ENCODE measurements at places on chromosomes 1 and 21.

DNA sequence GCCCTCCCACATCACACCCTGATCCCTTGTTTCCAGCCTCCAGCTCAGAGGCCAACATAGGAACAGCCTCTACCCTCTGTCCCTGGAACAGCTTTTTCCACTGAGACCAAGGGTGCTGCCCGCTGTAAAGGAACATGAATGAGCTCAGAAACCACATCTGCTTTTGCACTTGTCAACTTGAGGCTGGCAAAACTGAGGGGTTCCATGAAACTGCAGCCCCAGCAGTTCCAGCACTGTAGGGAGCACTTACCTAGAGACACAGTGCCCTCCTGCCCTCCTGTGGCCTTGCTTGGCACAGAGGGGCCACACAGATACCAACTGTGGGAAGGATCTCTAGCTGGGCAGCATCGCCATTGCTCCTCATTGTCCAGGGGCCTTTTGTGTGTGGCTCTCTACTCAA is 51.7 kb downstream of the ITPKB start:
- DNase-seq, result no peak

- no peak for DNase-seq
Measured at GRCh38 chr1:91736715-91737615, 149.0 kb downstream of the TGFBR3 start.

DNA sequence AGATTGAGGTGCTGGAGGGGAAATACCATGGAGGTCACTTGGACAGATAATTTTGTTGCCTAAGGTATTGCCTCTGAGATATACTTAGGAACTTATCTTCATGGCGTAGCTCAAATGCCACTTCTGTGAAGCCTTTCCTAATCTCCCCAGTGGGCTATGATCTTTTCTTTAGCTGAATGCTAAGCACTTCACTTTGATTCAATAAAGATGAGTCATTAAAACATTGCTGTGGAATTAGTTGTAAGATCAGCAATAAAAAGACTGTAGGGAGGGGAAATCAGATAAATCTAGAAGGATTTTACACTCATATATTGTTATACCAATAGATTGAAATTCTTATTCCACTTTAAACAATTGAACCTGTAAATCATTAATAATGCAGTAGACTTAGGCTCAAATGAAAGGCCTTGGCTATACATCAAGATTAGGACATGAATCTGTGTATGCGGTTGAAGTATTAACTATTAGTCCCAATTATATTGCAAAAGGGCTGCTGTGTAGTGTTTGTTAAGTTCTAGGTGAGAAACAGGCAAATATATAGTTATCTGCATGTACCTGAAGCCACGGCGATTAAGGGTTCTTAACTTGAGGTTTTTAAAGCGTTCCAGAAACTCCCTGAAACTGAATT is 19.2 kb upstream of the MAGOH start:
- DNase-seq, result no peak

DNA sequence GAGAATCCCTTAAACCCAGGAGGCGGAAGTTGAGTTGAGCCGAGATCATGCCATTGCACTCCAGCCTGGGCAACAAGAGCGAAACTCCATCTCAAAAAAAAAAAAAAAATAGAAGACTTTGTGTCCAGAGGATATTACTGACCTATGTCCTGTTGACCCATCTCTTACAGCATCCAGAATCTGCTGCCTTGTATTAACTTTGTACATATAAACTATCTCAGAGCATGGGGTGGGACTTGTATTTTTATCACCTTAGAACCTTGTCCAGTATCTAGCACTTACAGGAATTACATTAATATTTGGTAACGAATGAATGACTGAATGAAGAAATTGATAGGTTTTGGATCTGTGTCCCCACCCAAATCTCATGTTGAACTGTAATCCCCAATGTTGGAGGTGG is 117.8 kb downstream of the TGFBR3 start:
- DNase-seq, result no peak

GRCh38 chr1:69700770-69701169 is 133.0 kb downstream of the LRRC7 start:
- no peak for DNase-seq

DNA sequence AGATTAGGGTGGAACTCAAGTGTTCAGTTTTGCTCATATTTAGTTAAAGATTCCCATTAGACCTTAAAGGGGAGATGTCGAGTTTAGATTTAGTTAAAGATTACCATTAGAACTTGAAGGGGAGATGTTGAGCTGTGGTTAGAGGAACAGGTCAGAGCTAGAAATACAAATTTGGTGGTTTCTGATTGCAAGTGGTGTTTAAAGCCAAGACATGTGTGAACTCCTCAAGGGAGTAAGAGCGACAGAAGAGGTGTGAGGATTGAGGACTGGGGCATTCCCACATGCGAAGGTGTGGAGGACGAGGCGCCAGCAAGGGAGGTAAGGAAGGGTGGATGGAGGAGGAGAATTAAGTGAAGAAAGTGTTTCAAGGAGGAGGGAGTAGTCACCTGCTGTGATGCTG is 168.6 kb downstream of the IER5 start:
- no peak for DNase-seq

- no peak for DNase-seq
Measured at GRCh38 chr1:93672069-93672468, 9.6 kb downstream of the BCAR3 start.

- no peak for DNase-seq
Measured at GRCh38 chr21:40018871-40019475, 151.7 kb downstream of the PCP4 start.

- DNase-seq, result peak; percentile 17
Measured at GRCh38 chr1:53121319-53122172, 20.9 kb downstream of the SLC1A7 start.

GRCh38 chr1:116544588-116545358 is 26.1 kb downstream of the CD58 start:
- no peak for DNase-seq

DNA sequence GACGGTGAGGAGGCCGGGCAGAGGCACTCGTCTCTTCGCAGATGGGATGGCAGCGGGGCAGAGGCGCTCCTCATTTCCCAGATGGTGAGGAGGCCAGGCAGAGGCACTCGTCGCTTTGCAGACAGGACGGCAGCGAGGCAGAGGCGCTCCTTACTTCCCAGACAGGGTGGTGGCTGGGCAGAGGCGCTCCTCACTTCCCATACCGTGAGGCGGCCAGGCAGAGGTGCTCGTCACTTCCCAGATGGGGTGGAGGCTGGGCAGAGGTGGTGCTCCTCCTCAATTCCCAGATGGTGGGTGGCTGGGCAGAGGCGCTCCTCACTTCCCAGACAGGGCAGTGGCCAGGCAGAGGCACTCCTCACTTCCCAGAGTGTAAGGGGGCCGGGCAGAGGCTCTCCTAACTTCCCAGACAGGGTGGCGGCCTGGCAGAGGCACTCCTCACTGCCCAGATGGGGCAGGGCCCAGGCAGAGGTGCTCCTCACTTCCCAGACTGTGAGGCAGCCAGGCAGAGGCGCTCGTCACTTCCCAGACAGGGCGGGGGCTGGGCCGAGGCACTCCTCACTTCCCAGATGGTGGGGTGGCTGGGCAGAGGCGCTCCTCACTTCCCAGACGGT is 9.9 kb downstream of the TCHHL1 start:
- DNase-seq, result no peak

- DNase-seq, result no peak
Measured at GRCh38 chr21:43352568-43353281, 74.2 kb downstream of the SIK1 start.

DNA sequence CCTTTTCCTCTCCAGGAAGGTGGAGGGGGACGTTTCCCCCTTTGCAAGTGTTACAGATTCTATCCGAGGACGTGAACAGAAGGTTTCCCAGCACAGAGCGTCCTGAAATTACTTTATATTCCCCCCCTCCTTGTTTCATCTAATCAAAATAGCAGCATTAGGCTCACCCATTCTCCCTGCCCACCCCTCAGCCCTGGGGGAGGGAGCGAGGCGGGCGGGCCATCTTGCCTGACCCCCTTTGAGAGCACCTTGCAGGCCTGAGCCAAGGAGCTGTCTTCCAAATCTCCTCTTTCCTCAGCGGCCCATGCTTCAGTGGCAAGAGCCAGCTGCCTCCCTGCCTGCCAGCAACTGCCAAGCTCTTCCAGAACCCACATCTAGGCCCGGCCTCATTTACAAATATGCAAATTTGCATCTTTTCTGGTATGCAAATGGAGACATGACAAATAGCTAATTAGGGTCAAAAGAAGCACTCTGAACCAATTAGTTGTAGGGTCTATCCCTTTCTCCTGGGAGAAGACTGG is 69.1 kb upstream of the POU3F1 start:
- no peak for DNase-seq

- no peak for DNase-seq
Measured at GRCh38 chr1:162629651-162630050, 2.6 kb upstream of the DDR2 start.

DNA sequence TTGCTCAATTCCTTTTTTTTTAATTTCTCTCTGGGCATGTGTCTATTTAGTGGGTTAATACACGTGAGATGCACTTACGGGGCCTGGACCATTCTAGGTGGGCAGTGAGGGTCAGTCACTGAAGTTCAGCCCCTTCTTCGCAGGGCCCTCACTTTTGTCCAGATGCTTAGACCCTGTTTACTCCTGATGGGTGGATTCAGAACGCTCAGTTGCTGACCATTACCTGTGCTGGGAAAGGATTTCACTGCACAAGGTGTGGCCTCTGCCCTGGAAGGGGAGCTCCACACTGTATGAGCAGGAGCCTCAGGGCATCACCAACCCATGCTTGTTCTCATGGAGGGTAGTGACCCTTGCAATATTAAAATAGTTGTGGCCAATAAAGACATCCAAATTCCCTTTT is 4.5 kb downstream of the PRAMEF12 start:
- no peak for DNase-seq

DNA sequence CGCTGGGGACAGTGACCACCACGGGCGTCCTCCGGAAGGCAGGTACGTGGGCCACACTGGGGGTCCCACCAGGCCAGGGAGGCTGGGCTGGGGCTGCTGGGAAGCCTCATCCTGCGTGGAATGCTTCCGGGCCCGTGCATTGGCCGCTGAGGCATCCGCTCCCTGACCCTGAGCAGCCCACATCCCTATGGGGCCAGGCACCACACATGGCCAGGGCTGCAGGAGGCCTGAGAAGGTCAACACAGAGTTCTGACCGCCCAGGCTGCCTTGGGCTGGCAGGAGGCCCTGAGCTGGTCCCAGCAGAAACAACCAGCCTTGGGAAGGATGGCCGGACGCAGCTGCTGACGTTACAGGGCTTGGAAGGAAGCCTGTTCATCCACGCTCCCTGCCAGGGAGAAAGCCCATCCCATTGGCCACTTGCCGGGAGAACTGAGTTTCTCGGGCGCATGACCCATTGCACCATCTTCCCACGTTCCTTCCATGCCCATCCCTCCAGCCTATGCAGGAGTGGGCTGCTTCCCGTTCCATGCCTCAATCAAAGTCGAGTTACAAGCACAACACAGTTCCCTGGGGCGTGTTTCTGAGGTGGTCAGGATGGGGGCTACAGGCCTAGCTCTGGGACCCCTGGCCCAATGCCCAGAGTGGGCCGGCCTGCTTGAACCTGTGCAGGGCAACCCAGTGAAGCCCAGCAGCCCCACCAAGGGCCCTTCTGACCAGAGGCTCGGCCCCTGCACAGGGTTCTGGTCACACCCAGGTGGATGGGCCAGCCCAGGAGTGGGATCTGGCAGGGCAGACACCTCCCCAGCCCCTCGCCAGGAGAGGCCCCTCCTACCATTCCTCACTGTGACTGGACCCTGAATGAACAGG is 31.7 kb downstream of the TRIM11 start:
- DNase-seq, result no peak

GRCh38 chr1:58304346-58304975 is 242.1 kb downstream of the OMA1 start:
- DNase-seq, result no peak

GRCh38 chr1:61386770-61387169 is 304.4 kb downstream of the NFIA start:
- DNase-seq, result no peak

- no peak for DNase-seq
Measured at GRCh38 chr1:48931506-48932192, 155.0 kb upstream of the BEND5 start.

GRCh38 chr1:34779526-34779925 is 1.5 kb upstream of the GJB3 start:
- DNase-seq, result no peak

DNA sequence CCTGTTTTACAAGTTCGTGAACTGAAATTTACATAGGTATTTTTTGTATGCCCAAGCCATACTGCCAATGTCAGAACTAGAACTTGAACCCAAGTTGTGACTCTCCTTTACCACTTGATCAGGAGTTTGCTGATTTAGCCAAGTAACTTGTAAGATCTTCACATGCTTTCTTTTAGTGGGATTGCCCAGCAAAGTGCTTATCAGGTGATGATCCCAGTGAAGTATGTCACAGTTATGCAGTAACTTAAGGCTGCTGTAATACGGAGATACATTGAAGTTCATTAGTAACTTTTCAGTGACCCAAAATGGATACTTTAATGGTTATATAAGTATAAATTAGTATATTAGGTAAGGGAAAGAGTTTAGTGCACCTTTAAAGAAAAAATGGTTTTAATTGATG is 3.8 kb downstream of the SRSF11 start:
- DNase-seq, result no peak

- no peak for DNase-seq
Measured at GRCh38 chr1:225762444-225762843, 15.2 kb upstream of the SRP9 start.

GRCh38 chr1:192978195-192978710 is 80.9 kb downstream of the UCHL5 start:
- DNase-seq, result no peak

DNA sequence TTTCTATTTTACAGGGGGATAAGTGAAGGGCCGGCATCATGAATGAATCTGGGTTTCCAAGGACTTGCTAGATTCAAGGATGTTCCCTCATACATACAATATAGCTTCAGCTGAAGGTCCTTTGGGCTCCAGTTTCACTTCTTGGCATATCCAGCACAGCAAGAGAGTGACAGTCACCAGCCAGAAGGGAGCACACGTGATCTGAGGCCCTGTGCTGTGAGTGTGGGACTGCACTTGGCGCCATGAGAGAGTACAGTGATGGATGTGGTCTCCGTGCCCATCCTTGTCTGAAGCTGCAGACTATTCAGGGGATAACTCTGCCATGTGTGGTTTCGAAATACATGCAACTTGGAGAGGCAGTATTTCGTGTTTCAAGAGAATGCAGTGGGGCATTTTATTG is 159.7 kb upstream of the DSCAM start:
- DNase-seq, result no peak

GRCh38 chr1:197173571-197174507 is 27.4 kb upstream of the ASPM start:
- no peak for DNase-seq

DNA sequence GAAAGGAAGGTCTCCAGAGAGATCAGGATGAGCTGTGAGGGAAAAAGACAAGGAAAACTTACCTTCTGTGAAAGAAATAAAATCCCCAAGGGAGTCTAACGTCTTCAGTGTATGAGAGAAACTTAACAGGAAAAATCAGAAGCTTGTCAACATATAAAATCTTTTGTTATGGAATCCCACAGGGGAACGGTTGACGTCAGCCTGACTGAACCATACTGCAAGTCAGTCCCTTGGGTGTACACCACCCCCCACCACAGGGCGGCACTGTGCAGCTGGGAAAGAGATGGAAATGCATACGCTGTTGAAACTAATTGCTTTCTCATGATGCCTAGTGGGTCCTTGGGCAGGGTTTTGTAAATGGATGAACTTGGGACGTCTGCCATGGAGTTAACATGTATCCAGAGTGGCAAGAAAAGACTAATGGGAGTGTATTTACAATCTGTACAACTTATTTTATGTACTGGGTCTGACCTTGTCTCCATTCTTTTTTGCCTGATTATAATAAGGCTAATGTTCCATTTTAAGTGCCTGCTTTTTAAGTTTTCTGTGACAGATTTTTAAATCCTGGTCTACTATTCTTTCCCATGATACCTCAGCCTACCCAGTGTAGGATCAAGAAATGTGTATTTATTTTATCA is 22.7 kb downstream of the UTP25 start:
- peak; percentile 15 for DNase-seq

GRCh38 chr1:55690366-55690765 is 475.2 kb upstream of the USP24 start:
- no peak for DNase-seq
